CD4-positive, alpha-beta T cell treated with Interleukin-17A for 1 hour (primary cell): ENCODE measurements at places on chromosomes 7 and 10.

- DNase-seq: no peak
Measured at GRCh38 chr7:6284461-6285360, 12.3 kb upstream of the CYTH3 start.

DNA sequence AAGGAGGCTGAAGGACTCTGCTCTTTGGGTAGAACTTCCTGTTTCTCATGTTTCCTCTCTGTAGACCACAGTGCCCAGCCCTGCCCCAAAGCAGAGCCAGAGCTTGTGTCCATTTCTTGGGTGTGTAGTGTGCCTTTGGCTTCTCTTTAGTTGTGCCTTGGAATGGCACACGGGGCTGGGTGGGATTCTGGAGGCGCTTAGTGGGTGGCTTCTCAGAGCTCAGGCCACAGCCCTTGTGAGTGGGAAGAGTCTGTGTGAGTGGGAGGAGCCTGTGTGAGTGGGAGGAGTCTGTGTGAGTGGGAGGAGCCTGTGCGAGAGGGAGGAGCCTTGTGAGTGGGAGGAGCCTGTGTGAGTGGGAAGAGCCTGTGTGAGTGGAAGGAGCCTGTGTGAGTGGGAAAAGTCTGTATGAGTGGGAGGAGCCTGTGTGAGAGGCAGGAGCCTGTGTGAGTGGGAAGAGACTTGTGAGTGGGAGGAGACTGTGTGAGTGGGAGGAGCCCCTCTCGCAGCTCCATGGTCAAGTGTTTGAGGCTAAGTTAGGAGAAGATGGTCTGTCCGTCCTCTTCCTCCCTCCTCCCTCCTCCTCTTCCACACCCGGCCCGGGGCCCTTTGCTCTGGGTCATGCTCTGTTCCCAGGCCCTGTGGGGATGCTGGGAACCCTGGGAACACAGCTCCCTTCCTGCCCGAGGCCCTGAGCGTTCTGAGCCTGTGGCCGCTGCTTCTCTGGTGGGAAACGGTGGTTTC lies 153.0 kb downstream of the GRK5 start:
- peak; percentile 9 for DNase-seq

DNA sequence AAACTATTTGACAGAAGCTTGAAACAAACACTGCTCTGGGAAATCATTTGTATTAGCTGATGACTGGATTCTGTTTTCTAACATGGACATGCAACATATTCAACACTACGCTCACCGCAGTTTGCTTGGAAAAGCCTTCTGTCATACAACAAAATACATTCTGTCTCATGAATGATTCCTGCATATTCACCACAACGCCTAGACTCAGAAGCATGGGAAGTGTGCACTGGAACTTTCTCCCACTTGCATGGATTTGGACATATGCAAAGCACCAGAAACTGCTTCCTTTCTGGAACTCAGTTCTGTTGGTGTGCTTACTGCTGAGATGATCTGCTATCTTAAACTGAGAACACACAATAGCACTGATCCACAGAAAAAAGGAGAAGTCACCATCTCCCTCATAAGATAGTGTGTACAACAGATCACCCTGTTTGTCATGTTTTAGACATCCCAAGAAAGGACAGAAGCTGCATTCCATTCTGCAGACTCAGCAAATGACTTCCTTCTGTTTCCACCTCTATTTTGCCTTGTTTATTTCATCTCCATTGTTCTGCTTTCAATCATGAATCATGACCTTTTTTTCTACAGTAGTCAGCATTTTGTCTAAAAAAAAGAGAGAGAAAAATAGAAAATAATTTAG lies 115.8 kb downstream of the HTR7 start:
- no peak for DNase-seq

GRCh38 chr10:113369365-113369694 lies 183.5 kb upstream of the HABP2 start:
- DNase-seq: no peak

DNA sequence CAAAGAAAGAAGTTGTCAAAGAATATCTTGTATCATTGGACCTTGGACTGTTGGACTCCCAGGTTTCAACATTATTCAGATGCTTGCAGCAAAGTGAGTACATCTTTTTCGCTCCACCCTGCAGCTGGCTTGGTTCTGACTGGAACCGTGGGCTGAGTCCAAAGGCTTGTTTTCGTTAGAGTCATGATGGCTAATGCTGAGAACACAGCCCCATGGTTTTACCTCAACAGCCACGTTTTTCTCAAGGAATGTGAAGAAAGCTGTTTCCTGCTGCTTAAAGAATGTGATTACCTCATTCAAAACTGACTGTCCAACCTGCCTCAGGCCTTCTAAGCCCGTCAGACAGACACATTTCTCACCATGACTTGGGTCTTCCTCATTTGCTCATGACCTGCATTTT lies 69.5 kb downstream of the STEAP1B start:
- no peak for DNase-seq

GRCh38 chr7:81616951-81617350 lies 152.9 kb downstream of the HGF start:
- DNase-seq: no peak

- DNase-seq: no peak
Measured at GRCh38 chr7:71657386-71657785, 525.4 kb downstream of the GALNT17 start.

- no peak for DNase-seq
Measured at GRCh38 chr10:130064783-130065182, 45.8 kb downstream of the C10orf143 start.

GRCh38 chr7:87878208-87878735 lies 2.0 kb downstream of the DBF4 start:
- no peak for DNase-seq

DNA sequence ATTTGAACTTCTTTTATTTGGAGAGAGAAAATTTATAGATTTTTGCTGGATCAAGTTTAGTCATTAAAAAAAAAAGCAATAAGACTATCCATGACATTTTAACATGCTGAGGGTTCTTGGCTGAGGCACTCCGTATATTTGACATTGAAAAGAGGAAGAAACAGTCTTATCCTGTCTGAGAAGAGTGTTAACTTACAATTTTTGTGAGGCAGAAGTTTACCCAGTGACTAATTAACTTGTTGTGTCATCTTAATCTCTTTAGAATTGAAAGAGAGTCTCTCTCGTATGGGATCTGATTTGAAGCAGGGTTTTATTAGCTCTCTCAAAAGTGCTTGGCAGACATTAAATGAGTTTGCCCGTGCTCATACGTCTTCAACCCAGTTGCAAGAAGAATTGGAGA lies 39.3 kb downstream of the SEC23IP start:
- no peak for DNase-seq

DNA sequence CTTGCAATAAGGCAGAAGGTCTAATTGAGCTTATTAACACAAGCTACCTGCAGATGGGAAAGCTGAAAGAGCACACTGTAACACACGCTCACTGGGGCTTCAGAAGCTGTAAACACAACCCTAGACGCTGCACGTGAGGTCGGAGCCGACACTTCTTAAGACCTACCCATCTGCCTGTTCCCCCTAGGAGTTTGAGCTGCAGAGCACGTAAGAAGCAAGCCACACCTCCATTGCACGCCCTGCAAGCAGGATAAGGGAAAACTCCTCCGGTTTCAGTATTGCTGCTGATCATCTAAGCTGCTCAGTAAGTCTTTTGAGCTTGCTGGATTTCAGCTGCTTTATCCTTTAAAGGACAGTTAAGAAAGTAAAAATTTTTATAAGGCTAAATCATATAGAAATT lies 244.0 kb upstream of the ZWINT start:
- no peak for DNase-seq

- DNase-seq: no peak
Measured at GRCh38 chr7:23349484-23350157, 50.5 kb downstream of the MALSU1 start.

- no peak for DNase-seq
Measured at GRCh38 chr10:123266971-123267370, 112.8 kb downstream of the BUB3 start.

GRCh38 chr7:82665966-82666507 lies 222.5 kb upstream of the CACNA2D1 start:
- no peak for DNase-seq

DNA sequence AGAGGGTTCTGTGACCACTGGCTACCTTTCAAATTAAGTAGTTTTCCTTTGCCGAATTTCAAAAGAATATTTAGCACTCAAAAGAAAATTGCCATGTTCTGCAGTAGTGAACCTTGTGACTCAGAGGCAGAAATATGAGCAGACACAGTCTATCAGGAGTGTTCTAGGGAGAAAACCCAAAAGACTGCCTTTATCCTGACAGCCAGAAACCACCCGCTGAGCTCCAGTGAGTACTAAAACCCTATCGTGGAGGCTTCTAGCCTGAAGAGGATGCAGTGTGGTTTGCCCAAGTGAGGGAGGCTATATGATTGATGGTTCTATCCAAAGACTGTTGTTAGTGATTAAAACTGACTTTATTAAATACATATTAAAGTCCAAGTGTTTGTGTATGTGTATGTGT lies 21.9 kb downstream of the CHRM2 start:
- DNase-seq: no peak

GRCh38 chr7:131967216-131967730 lies 410.8 kb upstream of the PODXL start:
- DNase-seq: no peak

GRCh38 chr10:3580565-3580964 lies 204.4 kb downstream of the KLF6 start:
- no peak for DNase-seq

DNA sequence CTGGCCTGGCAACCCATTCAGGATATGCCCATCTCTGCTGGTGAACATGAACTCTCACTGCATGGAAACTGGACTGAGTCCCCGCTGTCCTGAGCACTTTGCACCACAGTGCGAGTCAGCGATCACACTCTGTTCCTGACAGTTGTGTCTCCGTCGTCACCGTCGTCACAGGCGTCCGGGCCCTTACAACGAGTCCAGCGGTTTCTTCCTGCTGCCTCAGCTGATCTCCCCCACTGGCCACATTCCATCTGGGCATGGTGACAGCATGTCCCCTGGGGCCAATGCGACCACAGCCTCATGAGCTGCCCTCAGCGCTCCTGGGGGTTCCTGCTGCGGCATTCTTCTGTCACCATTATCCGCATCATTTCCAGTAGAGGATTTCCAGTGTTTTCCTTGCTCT lies 76.8 kb upstream of the KLF6 start:
- no peak for DNase-seq

DNA sequence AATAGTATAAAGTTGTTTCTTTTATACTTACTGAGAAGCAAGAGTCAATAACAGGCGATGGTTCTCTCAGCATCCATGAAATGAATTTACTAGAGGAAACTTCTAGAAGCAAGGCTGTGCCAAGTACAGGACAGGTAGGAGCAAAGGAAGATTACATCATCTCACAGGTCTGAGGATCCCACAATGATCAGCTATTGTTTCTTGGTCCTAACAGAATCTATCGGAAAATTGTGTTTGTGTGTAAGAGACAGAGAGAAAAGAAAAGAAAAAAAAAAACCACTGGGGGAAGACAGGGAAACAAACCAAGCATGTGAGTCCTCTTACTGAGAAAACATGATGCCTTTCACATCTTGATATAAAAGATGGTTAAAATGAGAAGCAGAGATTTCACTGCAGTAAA lies 535.0 kb upstream of the NRP1 start:
- DNase-seq: no peak

DNA sequence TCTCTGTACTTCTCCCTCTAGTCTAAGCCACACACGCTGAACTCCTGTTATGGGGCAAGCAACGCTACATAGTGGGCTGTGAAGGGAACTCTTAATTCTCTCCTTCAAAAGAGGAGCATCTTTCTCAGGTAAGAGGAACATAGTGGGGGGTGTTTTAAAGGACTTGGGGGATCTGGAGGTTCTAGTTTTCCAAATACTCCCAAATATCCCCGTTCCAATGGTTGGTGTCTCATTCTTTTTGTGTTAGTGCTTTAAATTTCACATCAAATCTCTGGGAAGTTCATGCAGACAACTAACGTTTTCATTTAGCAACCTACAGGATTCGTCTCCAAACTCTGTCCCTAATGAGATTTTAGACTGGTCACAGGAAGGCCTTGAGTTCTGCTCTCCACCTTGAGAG lies 12.4 kb upstream of the WDR86 start:
- DNase-seq: no peak

- DNase-seq: no peak
Measured at GRCh38 chr10:22704942-22705341, 9.4 kb downstream of the PIP4K2A start.
